Sigmoid colon (tissue), 7 donors: ENCODE measurements at places on chromosomes 2 and 18. TPM values are rescaled to one million over a fixed set of nuclear protein-coding genes. Genes with fewer than 3 reads are reported as not detected.

Gene SFT2D3
- 7.5 TPM for total RNA-seq

- no peaks in the 10 kb centered on the region for H3K36me3 ChIP-seq
- H3K4me1 ChIP-seq, result no peaks in the 10 kb centered on the region
- DNase-seq, result no peak
- H3K4me3 ChIP-seq, result no peak overlapping the region
- H3K27me3 ChIP-seq, result no peaks in the 10 kb centered on the region
Observed at GRCh38 chr2:106804161-106804560, 81.8 kb downstream of the ST6GAL2 start.

DNA sequence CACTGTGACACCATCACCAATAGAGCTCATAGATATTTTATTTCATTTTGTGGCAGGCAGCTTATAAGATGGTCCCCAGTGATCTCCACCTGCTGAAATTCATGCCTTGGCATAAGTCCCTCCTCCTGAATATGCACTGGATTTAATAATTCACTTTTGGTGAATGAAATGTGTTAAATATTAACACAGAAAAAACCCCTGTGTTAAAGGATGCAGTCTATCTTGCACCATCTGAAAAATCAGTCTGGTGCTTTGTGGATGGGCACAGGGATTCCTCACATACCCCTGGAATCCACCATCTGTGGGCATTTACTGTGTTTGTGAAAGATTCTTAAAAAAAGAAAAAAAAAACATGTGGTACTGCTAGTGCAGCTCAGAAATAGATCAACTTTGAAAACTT lies 26.1 kb upstream of the WIPF1 start:
- no peak overlapping the region for H3K27ac ChIP-seq
- H3K27me3 ChIP-seq, result no peaks in the 10 kb centered on the region
- DNase-seq, result no peak
- no peaks in the 10 kb centered on the region for H3K36me3 ChIP-seq
- H3K4me1 ChIP-seq, result peaks cover 9% of the 10 kb centered on the region

DNA sequence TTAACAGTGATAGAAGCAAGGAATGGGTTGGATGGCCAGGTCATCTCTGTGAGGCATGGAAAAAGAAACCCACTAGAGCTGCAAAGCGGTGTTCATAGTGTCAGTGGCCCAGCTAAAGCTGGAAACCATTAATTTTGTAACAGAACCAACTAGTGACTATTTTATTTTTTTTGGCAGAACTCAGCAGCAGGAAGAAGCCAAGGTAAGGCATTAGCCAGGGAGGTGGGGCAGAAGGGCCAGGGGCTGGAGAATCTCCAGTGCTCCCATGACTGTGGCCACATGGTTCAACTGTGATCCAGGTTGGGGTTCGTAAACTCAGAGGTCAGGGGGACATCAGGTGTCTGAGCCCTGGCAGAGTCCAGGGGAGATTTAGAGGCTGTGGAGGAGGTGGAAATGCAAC lies 25.9 kb upstream of the YES1 start:
- H3K4me1 ChIP-seq, result no peaks in the 10 kb centered on the region
- no peaks in the 10 kb centered on the region for H3K27me3 ChIP-seq
- H3K4me3 ChIP-seq, result no peak overlapping the region
- H3K27ac ChIP-seq, result no peak overlapping the region
- H3K36me3 ChIP-seq, result no peaks in the 10 kb centered on the region
- DNase-seq, result no peak

- no peaks in the 10 kb centered on the region for H3K4me1 ChIP-seq
- H3K4me3 ChIP-seq, result no peak overlapping the region
- no peaks in the 10 kb centered on the region for H3K27me3 ChIP-seq
- no peak overlapping the region for H3K27ac ChIP-seq
- peaks cover 6% of the 10 kb centered on the region for H3K36me3 ChIP-seq
Observed at GRCh38 chr18:21012308-21012707, 99.3 kb downstream of the ROCK1 start.
